ENCODE measurements at places on chromosomes 7 and 10.

DNA sequence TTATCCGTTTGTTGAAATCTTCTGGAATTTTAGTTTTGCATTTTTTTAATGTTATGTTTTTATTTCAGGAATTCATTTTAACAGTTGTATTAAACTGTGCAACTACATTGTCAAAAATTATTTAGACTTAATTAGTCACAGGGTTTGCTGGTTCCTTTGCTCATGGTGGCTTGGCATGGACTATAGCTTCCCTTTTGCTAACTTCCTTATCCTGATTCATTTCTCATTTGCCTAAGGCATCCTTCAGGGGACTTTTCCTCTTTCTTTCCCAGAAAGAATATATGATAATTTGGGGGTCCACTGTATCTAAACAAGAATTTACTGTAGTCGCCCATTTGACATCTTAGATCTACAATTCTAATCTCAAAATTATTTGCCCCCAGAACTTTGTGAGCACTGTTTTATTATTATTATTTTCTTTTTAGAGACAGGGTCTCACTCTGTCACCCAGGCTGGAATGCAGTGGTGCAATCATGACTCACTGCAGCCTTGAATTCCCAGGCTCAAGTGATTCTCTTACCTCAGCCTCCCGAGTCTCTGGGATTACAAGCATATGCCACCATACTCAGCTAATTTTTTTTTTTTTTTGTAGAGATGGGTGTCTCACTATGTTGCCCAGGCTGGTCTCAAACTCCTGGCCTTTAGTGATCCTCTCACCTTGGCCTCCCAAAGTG is 13.9 kb downstream of the FIGNL1 start:
- DNase-seq = no peak

DNA sequence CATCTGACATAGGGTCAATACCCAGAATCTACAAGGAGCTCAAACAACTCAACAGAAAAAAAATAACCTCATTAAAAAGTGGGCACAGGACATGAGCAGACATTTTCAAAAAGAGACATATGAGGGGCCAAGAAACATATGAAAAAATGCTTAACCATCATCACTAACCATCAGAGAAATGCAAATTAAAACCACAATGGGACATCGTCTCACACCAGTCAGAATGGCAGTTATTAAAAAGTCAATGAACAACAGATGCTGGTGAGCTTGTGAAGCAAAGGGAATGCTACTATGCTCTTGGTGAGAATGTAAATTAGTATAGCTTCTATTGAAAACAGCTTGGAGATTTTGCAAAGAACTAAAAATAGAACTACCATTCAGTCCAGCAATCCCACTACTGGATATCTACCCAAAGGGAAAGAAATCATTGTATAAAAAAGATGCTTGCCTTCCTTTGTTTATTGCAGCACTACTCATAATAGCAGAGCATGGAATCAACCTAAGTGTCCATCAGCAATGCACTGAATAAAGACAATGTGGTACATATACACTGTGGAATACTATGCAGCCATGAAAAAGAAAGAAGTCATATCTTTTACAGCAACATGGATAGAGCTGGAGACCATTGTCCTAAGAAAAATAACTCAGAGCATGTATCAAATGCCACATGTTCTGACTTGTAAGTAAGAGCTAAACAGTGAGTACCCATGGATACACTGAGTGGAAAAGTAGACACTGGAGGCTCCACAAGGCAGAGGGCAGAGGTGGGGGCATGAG is 139.8 kb downstream of the ADARB2 start:
- DNase-seq = no peak

- DNase-seq = no peak
These were observed 86.9 kb upstream of the KCND2 start for GRCh38 chr7:120185940-120186682.

- DNase-seq = no peak
These were observed 38.7 kb upstream of the TRIL start for GRCh38 chr7:28996836-28997235.

DNA sequence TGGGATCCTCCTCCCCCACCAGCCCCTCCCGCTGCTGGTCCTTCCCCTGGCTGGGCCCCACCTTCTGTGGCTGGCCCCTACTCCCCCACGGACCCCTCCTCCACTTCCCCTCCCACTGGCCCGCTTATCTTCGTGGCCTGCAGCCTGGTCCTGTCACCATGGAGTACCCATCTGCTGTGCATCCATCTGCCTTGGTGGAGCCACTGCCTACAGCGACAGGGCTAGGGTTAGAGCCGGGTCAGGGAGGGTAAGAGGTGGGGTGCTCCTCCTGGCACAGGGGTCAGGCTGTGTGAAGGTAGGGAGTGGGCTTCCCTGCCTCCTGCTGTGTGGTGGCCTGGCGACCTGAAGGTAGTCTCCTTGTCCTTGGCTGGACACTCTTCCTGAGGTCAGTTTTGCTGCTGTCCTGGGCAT is 5.2 kb downstream of the ADCY1 start:
- no peak for DNase-seq

DNA sequence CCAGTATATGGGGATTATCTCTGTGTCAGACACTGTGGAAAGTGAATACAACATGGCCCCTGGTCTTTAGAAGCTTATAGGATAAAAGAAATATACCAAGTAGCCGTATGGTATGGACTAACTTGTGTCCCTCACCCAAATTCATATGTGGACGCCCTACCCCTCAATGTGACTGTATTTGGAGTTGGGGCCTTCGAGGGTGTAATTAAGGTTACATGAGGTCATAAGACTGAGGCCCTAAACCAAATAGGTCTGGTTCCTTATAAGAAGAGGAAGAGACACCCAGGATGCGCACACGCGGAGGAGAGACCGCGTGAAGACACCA is 36.3 kb downstream of the ASB13 start:
- no peak for DNase-seq

- DNase-seq = no peak
These were observed 6.1 kb downstream of the GIMAP1 start for GRCh38 chr7:150722431-150722931.

GRCh38 chr7:7736671-7737070 is 18.3 kb upstream of the RPA3 start:
- DNase-seq = no peak

- no peak for DNase-seq
These were observed 756.0 kb downstream of the KCNMA1 start for GRCh38 chr10:76881477-76882220.

GRCh38 chr10:10647331-10647730 is 370.3 kb upstream of the CELF2 start:
- no peak for DNase-seq

DNA sequence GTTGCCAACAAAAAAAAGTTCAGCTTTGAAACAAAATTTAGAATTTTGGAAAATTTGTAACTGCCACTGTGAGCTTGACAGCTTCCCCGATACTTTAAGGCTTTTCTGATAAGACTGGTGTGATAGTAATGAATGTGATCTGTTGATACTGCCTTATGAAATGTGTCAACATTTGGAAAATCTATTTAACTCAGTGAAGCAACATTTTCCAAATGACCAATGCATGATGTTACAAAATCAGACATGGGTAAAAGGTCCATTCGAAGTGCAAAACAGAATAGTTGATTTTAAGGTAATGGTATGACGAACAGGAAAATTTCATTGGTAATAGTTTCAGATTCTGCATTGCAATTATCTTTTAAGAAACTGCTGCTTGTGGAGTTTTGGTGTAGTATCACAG is 175.4 kb downstream of the SEM1 start:
- no peak for DNase-seq

GRCh38 chr7:134465491-134465890 is 6.6 kb upstream of the AKR1B1 start:
- DNase-seq = peak; percentile 62

DNA sequence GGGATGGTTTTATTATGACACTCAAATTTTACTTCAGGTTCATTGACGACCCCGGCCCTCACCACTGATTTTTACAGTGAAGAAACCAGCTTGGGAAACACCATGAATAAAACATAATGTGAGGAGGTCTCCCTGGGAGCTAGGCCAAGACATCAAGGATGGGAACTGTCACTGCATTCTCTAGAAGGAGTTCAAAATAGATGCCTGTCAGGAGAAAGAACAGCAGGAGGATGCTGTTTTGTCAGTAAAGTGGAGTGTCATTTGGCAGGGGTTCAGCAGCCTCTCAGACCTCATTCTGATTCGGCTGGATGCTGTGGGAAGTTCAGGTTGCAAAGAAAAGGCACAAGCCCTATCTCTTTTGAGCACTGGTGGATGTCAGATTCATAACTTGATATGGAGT is 360.3 kb upstream of the C7orf33 start:
- no peak for DNase-seq

DNA sequence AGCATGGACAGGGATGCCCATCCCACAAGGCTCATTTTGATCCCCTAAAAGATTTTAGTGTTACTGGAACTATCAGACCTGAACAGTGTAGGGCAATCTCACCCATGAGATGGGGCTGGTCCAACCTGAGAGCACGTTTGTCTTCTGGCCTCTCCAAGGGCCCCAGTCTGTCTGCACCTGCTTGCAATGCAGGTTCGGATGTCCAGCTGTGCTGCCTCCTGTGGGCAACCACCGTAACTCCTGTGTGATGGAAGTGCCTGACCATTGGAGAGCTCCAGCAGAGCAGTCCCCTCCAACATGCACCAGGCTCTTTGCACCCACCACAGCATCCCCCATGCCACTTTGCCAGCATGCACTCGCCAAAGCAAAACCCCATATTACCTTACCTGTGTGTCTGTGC is 290.1 kb upstream of the KCND2 start:
- DNase-seq = no peak

- DNase-seq = peak; percentile 77
These were observed 1.7 kb upstream of the SUMF2 start for GRCh38 chr7:56062382-56062781.

DNA sequence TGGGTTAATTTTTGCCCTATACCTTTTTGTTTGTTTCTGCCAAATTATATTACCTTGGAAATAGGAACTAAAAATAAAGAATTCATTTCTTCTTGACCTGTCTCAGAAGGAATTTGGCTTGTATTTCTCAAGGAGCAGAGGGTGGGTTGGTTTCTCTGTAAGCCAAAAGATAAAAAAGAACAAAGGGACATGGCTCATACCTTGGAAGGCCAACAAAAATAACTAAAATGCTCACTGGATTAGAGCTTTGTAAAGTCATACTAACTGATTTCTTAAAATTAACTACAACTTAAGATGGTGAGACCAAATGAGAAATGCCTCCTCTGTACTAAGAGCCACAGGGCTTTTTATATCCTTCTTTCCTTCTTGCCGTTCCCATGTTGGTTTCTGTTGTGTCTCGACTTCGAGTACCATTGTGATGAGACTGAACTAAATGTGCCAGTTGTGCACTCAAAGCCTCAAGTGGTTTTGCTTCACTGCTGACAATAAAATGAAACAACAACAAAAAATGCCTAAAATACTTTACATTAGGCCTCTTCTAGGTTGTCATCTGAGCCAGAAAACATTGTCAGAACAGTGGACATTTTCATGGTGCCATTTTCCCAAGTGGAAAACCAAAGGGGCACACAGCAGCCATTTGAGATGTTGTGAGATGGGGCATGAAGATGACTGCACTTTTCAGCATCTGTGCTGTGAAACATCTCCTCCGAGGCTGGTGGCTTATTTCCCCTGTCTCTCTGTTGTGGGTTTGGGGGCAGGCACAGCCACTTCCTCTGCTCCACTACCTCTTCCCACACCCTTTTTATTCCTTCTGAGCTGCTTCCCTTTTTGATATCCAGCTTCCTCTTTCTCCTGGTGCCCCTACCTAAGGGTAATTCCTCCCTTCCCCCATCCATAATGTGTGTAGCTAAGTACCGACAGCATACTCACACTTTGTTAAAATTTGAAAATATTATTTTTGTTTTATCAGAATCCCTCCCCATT is 51.8 kb upstream of the AGR3 start:
- DNase-seq = peak; percentile 85

DNA sequence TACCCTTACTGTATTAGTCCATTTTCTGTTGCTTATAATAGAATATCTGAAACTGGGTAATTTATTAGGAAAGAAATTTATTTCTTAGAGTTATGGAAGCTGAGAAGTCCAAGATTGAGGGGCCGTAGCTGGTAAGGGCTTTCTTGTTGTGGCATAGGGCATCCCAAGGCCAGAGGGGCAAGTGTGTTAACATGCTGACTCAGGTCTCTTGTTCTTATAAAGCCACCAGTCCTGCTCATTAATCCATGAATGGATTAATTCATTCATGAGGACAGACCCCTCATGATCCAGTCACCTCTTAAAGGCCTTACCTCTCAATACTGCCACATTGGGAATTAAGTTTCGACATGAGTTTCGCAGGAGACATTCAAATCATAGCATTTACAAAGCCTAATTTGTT is 2.4 kb downstream of the ARMC10 start:
- no peak for DNase-seq

DNA sequence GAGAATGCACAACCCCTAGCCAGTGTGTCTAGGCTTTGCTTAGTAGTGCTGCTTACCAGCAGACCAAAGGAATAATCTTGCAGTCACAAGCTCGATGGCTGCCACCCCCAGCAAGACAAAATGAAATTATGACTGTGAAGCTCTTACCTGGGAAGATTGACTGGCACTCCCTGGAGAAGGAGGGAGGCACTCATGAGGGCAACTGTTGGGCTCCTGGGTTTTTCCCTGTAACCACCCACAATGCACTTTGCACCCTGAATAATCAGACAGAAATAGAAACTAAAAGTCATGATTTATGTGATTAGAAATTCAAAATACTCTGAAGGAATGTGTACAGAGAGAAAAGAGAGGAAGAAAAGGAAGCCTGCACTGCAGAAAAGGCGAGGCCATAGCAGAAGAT is 144.3 kb upstream of the DGKB start:
- DNase-seq = no peak

- no peak for DNase-seq
These were observed 533.5 kb upstream of the COBL start for GRCh38 chr7:51850126-51850525.

- no peak for DNase-seq
These were observed 498.6 kb downstream of the SH2D4B start for GRCh38 chr10:81036257-81036656.

DNA sequence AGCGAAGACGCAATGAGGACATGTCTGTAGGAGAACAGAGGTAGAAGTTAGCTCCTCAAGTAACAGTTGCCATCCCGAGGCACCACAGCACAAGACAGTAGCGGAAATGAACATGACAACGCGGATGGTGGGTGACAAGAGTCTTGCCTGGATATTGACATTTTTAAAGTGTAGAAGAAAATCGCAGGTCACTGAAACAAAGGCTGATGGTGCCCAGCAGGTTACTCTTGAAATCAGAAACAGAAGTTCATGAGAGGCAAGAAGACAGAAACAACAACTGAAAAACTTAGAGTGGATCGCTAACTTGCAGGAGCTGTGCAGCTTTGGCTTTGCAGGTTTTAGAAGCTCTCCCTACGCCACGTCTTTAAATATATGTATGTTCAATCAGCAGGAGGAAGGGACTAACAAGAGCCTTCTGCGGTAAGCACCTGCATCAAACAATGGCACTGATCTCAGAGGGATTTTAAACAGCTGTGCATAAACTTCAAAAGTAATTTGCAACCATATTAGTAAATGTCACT is 1.8 kb downstream of the PRKCQ start:
- peak; percentile 54 for DNase-seq

DNA sequence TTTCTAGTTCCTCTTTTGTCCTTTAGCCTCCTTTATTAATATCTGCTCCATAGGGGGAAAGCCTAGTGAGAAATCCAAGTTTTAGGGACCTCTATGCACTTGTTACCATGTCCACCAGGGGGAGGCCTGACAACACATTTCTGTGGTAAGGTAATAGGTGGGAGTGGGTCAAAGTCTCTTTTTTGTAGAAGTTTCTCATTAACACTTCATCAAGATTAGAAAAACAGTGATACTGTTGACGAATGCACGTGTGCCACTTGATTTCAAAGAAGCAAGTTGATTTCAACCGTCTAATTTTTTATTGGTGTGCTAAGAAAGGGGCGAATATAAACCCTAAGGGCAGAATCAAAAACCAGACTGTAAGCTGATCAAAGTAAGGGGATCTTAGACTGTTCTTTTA is 30.6 kb downstream of the CISD1 start:
- peak; percentile 85 for DNase-seq

Measured in hematopoietic multipotent progenitor cell treated with erythropoietin and hydrocortisone succinate and interleukin-3 and kit ligand, for 4 days (in vitro differentiated cells).